ENCODE measurements at places on chromosomes 12 and 14. TPM values are rescaled to one million over a fixed set of nuclear protein-coding genes. Genes with fewer than 3 reads are reported as not detected.

- no peak for DNase-seq
Measured at GRCh38 chr12:132367071-132367851, 37.9 kb upstream of the GALNT9 start.

GRCh38 chr12:14878488-14878887, 7.2 kb downstream of the MGP start:
- DNase-seq, result no peak

DNA sequence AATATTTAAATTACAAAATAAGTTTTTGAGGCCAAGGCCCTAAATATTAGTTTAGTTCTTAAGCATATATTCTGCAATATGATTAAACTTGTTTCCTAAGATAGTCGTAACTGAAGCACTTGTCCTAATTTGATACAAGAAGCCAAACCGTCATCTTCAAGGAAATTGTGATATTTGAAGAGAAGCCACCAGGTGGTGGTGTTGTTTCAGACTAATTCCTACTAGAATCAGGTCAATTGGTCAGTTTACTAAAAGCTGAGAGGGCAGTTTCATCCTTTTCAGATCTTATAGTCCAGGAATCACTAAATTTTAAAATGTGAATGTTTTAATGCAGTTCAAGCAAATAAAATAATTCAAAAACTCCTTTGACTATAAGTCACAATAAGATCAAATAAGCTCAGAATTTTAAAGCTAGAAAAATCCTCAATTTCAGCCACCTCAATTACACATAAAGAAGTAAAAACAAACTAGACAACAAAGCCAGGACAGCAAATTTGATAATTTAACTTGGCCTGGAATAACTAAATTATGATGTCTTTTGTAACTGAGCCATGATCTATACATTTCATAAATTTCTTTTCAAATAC, 7.1 kb upstream of the ARL1 start:
- peak; percentile 30 for DNase-seq

DNA sequence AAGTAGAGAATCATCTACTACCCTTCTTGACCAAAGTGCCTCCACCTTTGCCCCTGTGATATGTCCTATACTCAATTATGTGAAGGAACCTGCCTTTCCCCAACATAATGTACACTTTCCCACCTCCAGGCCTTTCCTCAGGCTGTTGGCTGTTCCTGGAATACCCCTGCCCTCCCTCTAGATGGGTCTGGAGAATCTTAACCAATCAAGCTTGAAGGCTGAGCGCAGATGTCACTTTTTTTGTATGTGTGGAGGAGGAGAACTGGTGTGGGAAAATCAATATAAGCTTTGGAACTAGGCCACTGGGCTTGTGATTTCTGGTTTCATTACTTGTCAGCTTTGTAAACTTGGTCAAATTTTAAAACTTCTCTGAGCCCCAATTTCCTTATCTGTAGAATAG, 4.7 kb downstream of the BMAL2 start:
- no peak for DNase-seq

- no peak for DNase-seq
Measured at GRCh38 chr12:76143343-76144244, 59.1 kb upstream of the NAP1L1 start.

LMO3 gene
- total RNA-seq, result 2.5 TPM

CPNE8 gene
- 8.4 TPM for total RNA-seq

Data from heart right ventricle (tissue), 16 donors.